CD4-positive, alpha-beta T cell treated with Interleukin-15 for 4 hours (primary cell): ENCODE measurements at places on chromosomes 2 and 18.

- no peak for DNase-seq
These were observed 25.1 kb downstream of the PPIG start for GRCh38 chr2:169609264-169609663.

DNA sequence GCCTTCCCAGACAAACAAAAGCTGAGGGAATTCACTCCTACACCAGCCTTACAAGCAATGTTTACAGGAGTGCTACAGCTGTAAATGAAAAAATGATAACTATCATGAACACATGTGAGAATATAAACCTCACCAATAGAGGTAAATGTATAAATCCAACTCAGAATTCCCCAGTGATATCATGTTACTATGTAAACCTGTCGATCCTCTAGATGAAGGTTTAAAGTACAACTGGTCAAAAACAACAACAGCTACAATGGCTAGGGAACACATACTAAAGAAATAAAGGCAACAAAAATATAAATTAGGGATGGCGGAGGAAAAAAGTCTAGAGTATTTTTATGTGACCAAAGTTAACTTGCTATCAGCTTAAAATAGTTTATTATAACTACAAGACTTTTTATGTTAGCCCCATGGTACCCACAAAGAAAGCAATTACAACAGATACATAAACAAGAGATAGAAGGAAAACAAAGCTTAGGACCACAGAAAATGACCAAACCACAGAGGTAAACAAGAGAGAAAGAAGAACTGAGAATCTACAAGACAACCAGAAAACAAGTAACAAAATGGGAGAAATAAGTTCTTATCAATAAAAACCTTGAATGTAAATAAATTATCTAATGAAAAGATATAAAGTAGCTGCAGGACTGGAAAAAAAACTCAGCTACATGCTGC is 8.3 kb downstream of the CERKL start:
- DNase-seq: no peak

DNA sequence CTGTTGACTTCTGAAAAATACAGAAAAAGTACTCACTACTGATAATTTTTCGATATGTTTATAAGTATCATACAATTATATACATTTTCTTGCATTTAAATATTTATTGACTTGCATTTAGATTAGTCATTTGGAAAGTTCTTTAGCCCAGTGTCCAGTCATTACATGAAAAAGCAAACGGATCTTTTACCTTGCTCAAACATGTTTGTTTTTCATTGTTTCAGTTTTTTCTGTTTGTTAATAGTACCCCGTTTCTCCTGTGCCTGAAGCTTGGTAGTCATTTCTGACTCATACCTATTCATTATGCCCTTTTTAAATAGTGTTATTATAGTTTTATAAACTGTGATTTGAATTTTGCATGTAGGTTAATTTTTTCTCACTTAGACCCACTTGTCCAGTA is 28.1 kb downstream of the CEP192 start:
- DNase-seq: no peak

DNA sequence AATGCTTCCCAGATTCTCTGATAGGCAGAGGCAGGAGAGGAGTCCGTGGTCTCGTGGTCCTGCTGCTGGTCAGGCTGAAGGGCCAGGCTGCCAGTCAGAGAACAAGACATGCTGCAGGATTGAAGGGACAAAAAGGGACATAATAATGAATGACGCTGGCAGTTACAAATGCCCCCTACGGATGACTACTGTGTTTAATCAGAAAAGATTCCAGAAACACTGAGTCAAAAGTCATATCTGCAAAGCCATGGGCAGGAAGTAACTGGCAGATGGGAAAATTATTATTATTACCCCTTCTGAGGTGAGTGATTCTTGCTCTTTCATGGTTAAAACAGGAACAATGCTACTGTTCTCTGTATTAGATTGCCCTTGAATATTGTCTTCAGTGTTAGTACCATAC is 19.0 kb downstream of the LCT start:
- DNase-seq: no peak

DNA sequence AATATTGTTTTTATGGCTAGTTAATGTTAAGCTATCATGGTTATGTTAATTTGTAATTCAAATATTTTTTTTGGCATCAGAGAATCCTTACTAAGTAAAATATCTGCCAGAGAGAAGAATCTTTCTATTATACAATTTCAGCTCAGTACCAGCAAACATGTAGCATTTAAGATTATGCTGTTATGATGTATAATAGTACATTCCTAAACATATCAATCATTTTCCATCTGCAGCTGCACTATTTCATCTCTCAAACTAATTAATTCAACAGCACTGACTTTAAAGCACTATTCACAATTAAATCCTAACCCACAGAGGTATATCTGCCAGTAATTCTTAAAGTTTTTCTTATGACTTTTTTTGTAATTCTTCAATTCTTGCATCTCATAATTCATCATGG is 250.6 kb downstream of the CD226 start:
- no peak for DNase-seq

DNA sequence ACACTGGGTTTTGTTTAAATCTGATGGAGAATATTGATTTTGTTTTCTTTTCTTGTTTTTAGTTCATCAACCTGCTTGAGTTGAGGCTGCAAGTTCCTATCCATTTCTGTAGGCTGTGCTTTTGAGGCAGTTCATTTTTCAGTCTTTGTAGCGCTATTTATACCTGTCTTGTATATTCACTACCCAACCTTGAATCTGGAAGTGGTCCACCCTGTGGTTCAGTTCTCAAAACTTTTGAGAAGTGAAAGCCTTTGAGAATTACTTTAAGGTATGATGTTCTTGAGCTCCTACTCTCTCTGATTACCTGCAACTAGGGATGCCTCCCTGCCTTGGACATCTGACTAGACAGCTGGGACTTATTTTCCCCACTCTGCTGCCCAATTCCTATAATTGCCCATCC is 53.5 kb upstream of the KCNE4 start:
- no peak for DNase-seq

DNA sequence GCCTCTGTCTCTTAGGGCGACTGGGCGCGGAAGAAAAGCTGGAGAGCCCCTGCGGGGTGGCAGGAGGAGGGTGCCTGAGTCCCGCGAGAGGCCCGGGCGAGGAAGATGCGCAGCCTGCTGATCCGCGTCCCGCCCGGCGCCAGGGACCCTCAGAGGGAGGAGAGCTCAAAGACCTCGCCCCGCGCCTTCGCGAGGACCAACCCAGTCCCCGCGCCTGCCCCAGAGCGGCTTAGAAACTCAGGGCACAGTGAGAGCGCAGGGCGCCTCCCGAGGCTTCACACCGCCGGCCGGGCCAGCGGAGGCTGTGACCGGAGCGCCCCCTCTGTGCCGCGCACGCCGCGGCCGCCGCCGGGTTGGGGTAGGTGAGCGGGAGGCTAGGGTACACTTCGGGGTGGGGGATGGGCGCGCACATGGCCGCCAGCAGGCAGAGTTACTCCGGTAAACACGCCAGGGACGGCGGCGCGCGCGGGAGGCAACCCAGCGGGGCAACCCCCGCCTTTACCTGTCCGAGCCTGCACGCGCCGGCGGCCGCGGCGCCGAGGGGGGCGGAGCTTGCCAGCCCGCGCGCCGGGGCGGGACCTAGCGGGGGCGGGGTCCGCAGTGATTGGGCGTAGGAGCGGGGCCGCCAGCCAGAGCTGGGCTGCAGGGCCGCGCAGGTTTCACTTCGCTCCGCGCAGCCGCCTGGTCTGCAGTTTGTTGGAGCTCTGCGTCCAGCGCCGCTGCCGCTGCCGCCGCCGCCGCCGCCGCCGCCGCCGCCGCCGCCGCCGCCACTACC is at the start of gene BCL2L11:
TSS of gene BCL2L11 (plus strand) at position 662 of the 775 bp plus-strand sequence. CDS start 2,832 bp downstream, outside the sequence.
- DNase-seq: peak; percentile 92

DNA sequence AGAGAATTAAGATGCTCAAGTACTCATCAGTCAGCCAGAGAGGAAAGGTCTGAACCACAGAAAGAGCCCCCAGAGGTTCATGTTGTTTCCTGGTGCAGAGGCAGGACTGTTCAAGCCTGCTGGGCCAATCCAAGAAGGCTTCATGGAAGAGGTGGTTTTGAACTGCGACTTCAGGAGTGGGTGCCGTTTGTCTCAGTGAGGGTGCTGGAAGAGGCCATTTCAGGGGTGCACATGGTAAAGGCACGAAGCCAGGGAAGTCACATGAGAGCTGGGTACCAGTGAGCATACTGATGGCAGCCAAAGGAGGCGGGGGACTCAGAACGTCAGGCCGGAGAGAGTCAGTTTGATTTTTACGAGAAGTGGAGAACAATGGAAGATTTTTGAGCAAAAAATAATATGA is 55.5 kb downstream of the EMILIN2 start:
- DNase-seq: no peak

DNA sequence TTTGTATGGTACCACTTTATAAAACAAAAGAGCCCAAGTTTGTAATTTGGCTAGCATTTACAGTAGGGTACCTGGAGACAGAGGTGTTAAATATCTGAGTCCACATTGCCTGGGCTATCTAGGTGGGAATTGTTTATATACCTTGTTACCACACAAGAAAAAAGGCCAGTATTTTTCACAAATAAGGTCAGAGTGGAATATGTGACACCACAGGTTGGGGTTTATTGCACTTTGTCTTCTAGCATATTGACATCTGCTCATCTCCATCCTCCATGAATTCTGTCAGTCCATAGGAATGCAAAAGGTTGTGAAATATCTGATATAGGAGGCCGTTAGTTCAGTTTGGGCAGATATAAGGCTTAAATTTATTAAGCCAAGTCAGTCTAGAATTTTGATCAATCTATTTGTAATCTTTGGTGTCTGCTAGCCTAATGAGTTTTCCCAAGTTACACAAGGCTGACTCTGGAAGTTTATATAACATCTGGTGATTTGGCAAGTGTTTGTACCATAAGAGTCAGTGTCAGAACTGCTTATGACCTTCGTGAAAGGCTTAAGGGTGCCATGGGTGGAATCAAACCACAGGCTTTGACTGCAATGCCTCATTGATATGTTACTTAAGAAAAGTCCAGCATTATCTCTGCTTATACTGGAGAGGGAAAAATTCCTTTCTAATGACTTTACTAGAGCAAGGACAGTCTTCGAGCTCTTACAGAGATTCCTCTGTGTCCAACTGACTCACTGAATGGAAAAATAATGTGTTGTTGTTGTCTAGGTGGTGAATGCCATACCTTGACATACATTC is 11.3 kb upstream of the DPP4 start:
- no peak for DNase-seq

DNA sequence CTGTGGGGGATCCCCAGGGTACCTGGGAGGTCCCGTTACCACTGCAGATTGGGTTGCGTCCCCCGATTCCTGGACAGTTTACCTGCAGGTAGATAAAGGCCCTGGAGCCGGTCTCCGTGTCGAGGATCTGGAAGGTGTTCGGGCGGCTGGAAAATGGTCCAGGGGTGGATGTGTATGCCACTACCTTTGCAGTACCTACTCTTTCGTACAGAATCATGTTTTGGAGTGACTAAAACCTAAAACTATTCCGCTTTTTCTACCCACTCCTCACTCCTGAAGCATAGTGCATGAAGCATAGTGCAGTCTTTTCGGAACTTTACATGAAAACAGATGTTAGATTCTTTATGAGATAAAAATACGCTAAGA is 418 bp downstream of the WDR75 start:
- DNase-seq: no peak

DNA sequence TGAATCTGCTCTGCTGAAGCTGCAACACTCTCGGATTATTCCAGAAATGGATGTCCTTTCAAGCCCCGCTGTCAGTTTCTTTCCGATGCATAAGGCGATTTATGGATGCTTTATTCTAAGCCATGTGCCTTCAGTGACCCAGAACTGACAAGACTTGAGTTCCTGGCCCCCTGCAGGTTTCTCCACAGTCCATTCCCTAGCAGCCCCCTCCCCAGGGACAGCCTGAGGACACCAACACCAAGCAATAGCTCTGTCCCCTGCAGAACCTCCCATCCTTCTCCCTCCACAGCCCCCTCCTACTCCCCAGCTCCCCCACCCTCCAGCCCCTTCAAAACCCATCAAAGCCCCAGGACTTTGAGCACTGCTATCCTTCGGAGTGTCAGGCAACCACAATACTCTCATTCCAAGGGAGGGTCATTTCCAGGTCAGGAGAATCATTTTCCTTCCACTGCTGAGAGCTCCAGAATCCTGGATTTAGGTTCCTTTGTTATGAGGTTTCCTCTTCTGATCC is 24.6 kb upstream of the SPP2 start:
- DNase-seq: no peak

DNA sequence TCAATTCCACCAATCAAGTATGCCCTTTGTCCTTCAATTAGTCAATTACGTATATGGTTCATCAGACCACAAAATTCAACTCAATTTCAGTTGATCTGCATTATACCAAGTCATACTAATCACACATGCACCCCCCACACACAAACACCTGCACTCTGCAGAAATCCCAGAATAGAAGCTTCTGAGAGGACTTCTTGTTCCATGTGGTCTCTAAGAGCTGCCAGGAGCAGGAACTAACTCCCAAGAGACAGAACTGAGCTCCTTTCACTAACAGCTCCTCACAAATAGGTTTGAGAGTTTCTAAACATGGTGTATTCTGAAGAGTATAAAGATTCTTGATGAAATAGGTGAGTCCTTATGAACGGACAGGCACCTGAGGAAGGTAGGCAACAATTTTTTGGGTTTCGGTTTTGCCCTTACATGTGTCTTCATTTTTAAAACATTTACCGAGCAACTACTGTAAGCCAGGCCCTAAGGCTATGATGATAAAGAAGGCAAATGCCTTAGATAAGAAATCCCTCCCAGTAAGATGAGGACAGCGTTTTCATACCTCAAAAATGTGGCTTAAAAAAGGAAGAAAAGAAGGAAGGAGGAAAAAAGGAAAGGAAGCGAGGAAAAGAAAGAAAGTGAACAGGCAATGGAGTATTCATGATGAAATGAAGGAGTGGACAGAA is 183.1 kb downstream of the PID1 start:
- DNase-seq: no peak

DNA sequence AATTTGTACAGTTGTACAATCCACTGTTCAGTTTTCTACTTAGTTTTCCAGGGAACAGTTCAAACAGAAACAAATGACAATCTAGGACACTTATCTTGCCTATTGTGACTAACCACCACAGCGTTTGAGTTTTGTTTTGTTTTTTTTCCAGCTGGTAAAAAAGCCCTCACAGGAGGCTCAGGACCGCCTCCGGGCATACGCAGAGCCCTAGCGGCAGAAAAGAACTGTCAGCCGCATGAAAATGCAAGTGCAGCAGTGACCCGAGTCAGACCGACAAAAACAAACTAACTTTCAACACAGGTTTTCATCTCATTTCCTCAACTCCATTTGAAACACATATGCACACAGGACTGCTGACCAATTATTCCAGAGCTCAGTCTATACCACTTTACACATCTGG is 68.6 kb downstream of the STEAP3 start:
- DNase-seq: no peak

DNA sequence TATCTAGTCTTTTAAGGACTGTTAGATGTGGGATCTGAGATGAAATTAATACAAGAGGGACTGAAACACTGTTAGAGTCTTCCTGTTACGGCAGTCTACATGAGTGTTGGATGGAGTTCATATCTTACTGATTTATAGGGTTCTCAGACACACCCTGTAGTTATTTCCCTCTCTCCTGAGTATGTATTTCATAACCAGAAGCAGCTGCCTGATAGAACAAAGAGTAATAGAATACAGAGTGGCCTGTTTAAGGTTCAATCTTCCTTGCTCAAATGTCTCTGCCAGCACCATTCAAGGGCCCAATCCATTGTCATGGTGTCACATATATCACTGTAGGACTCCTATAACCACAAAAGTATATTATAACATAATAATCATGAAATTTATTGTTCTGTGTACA is 1229.1 kb upstream of the ACVR2A start:
- no peak for DNase-seq
